ENCODE measurements at places on chromosomes 16 and 17.
A peak's percentile ranks its signal among the peaks of the same experiment; 100 is the strongest.

- H3K27me3 ChIP-seq = peaks cover under 1% of the 10 kb centered on the region
- DNase-seq = no peak
- peak overlapping the region; percentile 63 for H3K4me3 ChIP-seq
These were observed 440 bp downstream of the NPRL3 start for GRCh38 chr16:138049-138417.

DNA sequence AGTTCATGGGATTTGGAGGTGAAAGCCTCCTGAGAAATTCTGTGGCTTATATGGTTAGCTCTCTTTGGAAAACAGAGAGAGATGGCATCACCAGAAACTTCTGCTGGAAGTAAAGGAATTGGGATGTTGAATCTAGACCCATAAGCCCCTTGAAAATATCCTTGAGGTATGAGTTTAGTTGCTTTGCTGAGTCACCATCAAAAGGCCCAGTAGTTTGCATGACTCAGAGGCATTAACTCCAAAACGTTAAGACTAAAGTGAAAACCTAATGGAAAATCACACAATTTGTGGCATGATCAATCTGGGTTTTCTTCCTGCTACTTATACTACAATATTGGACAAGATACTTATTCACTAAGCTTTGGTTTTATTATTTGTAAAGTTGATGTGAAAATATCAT, 349.2 kb upstream of the SALL1 start:
- no peak for DNase-seq
- no peaks in the 10 kb centered on the region for H3K4me1 ChIP-seq

DNA sequence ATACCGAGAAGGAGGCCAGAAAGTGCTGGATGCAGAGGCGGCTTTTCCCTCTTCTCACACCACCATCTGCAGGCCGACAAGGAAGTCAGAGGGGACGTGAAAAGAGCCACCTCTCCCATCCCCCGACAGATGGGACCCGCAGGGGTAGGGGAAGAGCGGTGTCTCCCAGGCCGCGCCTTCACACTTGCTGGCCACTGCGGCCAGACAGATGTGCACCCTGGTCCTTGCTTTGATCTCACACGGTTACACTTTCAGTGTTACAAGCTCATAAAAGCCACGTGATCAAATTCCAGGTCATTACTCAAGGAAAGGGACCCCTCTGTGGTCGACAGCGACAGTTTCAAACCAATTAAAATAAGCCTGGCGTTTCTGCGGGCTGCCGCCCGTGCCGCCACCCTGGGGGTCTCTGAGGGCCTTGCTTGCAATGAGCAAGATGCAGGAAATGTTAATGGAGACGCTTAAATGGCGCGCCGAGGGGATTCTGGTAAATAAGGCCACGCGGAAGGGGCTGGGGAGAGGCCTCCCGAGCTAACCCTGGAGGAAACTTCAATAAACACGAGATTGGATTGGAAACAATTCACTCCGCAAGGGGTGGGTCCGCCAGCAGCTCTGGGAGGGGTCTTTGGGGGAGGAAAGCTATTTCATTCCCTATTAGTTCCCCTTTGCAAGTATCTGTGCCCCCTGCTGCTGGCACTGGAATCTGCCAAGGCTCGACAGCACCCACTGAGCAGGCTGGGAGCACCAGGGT, 240.9 kb downstream of the ENGASE start:
- no peak overlapping the region for H3K4me3 ChIP-seq
- peaks cover 64% of the 10 kb centered on the region for H3K27me3 ChIP-seq
- H3K27ac ChIP-seq = no peak overlapping the region
- H3K4me1 ChIP-seq = no peaks in the 10 kb centered on the region

GRCh38 chr16:23953476-23953875, 117.7 kb downstream of the PRKCB start:
- no peaks in the 10 kb centered on the region for H3K27me3 ChIP-seq
- no peak overlapping the region for H3K4me3 ChIP-seq
- DNase-seq = no peak
- no peak overlapping the region for H3K27ac ChIP-seq
- H3K36me3 ChIP-seq = peaks cover 3% of the 10 kb centered on the region

GRCh38 chr17:38600416-38600815, 5.3 kb downstream of the SRCIN1 start:
- H3K36me3 ChIP-seq = no peaks in the 10 kb centered on the region
- no peak overlapping the region for H3K4me3 ChIP-seq
- no peaks in the 10 kb centered on the region for H3K4me1 ChIP-seq
- peaks cover 2% of the 10 kb centered on the region for H3K27me3 ChIP-seq
- H3K27ac ChIP-seq = no peak overlapping the region
- no peak for DNase-seq
